Glutamatergic neuron (in vitro differentiated cells): ENCODE measurements at places on chromosomes 16 and 17. TPM values are rescaled to one million over a fixed set of nuclear protein-coding genes. Genes with fewer than 3 reads are reported as not detected.

DNA sequence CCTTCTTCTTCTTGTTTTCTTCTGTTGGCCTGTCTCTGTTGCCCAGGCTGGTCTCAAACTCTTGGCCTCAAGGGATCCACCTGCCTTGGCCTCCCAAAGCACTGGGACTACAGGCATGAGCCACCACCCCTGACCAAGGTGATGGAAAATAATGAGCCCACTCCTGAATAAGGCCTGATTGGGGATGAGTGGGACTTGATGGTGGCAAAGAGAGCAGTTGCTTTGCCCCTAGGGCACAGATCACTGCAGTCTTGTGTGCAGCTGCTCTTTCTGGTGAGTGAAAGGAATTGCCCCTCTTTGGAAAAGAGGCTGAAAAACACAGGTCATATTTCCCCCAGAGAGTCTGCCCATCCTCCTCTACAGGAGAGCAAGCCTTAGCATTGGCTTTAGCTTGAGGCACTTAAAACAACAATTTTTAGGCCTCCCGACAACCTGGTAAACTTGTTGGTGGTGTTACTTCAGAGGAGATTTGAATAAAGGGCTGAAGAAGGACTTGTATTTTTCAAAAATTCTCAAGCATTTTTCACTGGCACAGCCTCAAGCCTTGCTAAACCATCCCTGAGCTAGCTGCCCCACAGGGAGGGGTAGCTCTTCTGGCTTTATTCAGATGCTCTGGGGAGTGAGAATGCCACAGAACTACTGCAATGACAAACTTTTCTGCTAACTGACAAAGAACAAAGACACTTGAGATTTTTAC lies 6.1 kb upstream of the PDP2 start:
- no peak for DNase-seq
- no peak overlapping the region for H3K4me3 ChIP-seq
- no peak overlapping the region for H3K27ac ChIP-seq
- no peaks in the 10 kb centered on the region for H3K36me3 ChIP-seq
- peaks cover 9% of the 10 kb centered on the region for H3K4me1 ChIP-seq

DNA sequence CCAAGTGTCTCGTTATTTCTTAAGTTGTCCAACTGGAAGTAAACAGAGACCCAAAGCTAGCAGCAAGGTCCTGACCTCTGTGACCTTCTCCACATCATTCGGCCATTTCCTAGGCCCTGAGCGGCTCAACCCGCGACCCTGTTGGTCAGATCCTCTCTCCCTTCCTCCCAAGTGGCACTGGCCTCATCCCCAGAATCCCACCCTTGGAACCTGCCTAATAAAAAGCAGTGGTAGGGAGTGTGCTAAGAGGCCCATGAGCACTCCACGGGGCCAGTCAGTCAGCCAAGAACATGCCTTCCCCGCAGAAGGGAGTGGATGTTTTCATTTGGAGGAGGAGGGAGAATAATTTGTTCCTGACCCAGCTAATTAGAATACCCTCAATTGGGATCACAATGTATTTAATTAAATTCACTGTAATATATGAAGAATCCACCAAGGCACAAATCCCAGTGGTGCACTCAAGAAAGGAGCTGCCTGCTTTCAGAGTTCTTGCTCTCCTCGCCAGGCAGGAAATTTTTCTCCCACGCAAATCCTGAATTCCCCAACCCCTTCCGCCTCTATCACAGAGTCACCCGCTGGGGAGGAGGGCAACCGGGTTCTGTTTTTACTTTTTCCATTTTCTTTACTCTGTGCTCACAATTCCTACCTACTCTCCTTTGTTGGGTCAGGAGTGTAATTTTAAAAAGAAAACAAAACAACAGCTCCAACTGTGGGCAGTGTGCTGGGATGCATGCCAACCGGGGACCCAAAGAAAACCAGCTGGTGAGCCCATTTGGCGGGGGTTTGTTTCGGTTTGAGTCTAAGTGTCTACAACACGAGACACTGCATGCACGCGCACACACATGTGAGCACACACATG lies 153.4 kb downstream of the ZFHX3 start:
- peaks cover 5% of the 10 kb centered on the region for H3K27me3 ChIP-seq
- H3K36me3 ChIP-seq = no peaks in the 10 kb centered on the region
- DNase-seq = no peak
- H3K4me1 ChIP-seq = peaks cover 6% of the 10 kb centered on the region

DNA sequence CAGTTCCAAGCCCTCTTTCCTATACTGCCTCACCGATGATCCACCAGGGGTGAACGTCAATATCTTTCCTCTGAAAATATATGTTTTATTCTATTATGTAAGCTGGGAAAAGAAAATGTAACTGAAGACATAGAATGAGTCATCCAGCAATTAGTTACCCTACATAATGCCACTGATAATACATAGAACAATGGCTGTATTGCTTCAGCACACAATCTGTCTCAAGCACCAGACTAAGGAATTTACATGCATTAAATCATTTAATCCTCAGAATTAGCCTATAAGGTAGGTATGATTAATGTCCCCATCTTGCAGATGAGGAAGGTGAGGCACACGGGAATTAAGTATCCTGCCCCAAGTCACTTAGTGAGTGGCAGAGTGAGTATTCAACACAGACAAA lies 472.8 kb downstream of the TOX3 start:
- H3K27ac ChIP-seq = no peak overlapping the region
- H3K36me3 ChIP-seq = no peaks in the 10 kb centered on the region
- no peak overlapping the region for H3K4me3 ChIP-seq
- DNase-seq = no peak
- no peaks in the 10 kb centered on the region for H3K27me3 ChIP-seq
- H3K4me1 ChIP-seq = peaks cover 4% of the 10 kb centered on the region

DNA sequence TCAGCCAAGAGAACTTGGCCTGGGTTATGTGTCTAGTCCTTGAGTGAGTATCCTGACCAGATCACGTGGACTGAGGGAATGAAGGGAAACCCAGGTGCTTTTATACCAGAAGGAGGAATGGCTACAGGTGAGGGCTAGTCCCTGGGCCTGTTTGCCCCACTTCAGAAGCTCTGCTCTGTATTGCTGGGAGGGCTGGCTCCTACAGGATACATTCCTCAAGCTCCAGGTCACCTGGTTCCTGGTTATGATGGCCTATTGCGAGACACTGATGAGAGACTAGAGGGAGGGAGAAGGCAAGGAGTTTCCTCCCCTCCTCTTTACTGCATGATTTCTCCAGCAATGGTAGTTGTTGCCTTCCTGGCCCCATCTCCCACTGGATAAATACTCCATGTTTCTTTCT lies 19.0 kb upstream of the SMG8 start:
- no peaks in the 10 kb centered on the region for H3K36me3 ChIP-seq
- no peak overlapping the region for H3K27ac ChIP-seq
- H3K27me3 ChIP-seq = no peaks in the 10 kb centered on the region
- H3K4me3 ChIP-seq = no peak overlapping the region

DNA sequence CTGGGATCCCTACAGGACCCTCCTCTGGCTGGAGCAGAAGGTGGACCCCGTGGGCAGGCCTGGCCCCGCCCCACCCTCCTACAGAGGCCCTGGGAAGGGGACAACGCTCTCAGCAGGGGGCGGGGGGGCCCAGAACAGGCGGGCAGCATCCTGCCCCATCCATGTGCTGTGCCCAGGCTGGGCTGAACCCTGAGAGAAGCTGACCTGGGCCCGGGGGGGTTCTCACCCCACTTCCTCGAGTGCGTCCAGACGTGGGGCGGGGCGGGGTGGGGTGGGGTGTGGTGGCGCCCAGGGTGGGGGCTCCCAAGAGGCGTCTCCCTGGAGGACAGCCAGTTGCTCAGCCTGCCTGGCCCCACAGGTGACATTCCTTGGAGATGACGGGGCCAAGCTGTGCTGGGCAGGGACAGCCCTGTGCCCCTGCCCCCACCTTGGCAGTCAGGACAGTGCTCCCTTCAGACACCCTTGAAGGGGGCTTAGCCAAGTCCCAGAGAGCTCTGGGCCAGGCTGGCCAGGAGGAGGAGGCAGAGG lies 390 bp upstream of the UNC13D start:
- peaks cover 4% of the 10 kb centered on the region for H3K4me1 ChIP-seq
- no peak overlapping the region for H3K27ac ChIP-seq
- no peaks in the 10 kb centered on the region for H3K36me3 ChIP-seq

DNA sequence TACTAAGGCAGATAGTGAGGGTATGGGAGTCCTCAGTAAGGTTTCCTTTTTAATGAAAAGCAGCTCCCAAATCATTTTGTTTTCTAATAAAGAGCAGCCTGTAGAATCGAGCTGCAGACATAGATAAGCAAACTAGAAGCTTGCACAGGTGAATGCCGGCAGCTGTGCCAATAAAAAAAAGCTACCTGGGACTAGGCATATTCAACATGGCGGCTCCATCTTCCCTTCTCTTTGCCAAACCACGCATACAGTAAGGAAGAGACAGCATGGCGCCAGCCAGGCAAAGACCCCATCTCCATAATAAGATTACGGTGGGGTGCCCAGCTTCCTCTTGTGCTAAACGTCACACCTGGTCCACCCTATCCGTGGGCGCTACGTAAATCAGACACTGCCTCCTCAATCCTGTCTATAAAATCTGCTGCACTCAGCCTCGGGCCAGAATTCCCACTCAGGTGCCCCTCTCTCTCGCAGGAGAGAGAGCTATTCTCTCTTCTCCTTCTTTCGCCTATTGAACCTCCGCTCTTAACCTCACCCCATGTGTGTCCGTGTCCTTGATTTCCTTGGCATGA lies 92.7 kb upstream of the FA2H start:
- no peaks in the 10 kb centered on the region for H3K36me3 ChIP-seq
- H3K4me3 ChIP-seq = no peak overlapping the region
- DNase-seq = no peak
- H3K27me3 ChIP-seq = no peaks in the 10 kb centered on the region
- H3K4me1 ChIP-seq = no peaks in the 10 kb centered on the region

GRCh38 chr17:15124264-15124595 lies 140.9 kb downstream of the PMP22 start:
- no peaks in the 10 kb centered on the region for H3K27me3 ChIP-seq
- H3K36me3 ChIP-seq = peaks cover 5% of the 10 kb centered on the region
- no peaks in the 10 kb centered on the region for H3K4me1 ChIP-seq
- no peak for DNase-seq
- no peak overlapping the region for H3K27ac ChIP-seq

DNA sequence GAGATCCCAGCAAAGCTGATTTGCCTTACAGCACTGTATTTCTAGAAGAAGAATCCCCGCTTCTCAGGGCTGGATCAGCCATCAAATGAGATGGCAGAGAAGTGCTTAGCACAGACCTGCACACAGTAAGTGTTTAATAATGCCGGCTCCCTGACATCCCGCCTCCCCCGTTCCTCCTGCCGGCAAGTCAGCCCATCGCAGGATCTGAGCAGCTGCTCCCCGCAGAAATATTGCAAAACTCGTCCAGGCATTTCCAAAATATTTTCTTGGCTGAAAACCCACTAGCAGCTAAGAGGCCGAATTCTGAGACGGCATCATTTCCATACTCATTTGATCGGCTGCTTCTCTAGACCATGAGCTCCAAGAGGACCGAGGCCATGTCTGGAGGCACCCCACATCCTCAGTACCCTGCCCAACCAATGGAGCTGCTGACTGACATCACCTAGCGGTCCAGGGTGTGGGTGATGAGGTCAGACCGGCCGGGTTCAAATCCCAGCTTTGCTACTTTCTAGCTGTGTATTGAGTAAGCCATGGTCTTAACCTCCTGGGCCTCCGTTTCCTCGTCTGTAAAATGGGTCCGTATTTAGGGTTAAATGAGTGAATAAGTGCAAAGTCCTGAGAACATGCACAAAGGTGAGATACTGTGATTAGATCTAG lies 251.5 kb downstream of the KATNIP start:
- H3K27me3 ChIP-seq = peaks cover 4% of the 10 kb centered on the region
- DNase-seq = no peak
- H3K4me3 ChIP-seq = no peak overlapping the region
- H3K4me1 ChIP-seq = peaks cover 21% of the 10 kb centered on the region
- peaks cover 10% of the 10 kb centered on the region for H3K36me3 ChIP-seq

DNA sequence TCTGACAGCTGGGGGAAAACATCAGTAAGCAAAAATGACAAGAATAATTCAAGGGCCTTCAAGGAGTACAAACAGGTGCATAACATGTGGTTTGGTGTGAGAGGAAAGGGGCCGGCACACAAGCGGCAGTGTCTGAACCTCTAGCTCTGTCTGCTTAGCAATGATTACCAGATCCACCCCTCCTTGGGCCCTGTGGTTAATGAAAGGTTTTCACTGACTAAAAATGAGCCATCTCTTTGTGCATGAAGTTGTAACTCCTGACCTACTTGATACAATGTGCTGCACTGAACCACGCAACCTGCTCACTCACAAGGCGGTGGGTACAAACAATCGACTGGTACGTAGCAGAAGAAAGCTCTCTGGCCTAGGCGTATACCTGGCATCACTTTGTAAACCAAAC lies 15.1 kb downstream of the FAM117A start:
- H3K36me3 ChIP-seq = no peaks in the 10 kb centered on the region
- DNase-seq = no peak
- peaks cover 14% of the 10 kb centered on the region for H3K4me1 ChIP-seq
- no peak overlapping the region for H3K27ac ChIP-seq
- H3K27me3 ChIP-seq = no peaks in the 10 kb centered on the region
- H3K4me3 ChIP-seq = no peak overlapping the region

GRCh38 chr16:89191033-89191900 lies 9.1 kb downstream of the SLC22A31 start:
- H3K36me3 ChIP-seq = no peaks in the 10 kb centered on the region
- H3K4me1 ChIP-seq = peaks cover 2% of the 10 kb centered on the region
- H3K27ac ChIP-seq = no peak overlapping the region
- H3K4me3 ChIP-seq = no peak overlapping the region

DNA sequence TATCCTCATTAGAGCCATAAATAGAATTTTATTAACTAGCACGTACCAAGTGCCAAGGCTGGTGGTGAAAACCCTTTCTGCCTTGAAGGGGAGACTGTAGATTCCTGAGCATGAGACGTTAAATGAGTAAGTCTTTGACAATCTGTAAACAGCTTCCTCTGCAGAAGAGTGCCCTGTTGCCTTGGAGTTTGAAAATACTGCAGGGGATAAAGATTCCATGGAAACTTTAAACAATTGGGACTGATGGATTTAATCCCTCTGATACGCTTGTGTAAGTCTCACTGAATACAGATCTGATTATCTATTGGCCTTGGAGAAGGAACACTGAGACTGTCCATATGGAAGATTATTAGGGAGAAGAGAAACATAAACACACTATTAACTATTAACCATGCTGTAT lies 1053.4 kb upstream of the RBFOX1 start:
- no peaks in the 10 kb centered on the region for H3K4me1 ChIP-seq
- H3K27ac ChIP-seq = no peak overlapping the region
- DNase-seq = no peak
- no peak overlapping the region for H3K4me3 ChIP-seq
- peaks cover 2% of the 10 kb centered on the region for H3K27me3 ChIP-seq

The C17orf100 gene
- 4.6 TPM for total RNA-seq

The FBXO39 gene
- not detected for total RNA-seq

The ALOX12B gene
- not detected for total RNA-seq

The DNAH2 gene
- total RNA-seq = 0.07 TPM

The NUPR1 gene
- total RNA-seq = not detected

The GPR139 gene
- not detected for total RNA-seq

The IRX3 gene
- total RNA-seq = 13.0 TPM
